ENCODE measurements at places on chromosomes 7 and 10.

GRCh38 chr7:101125989-101126650, 784 bp upstream of the SERPINE1 start:
- no peak for DNase-seq

GRCh38 chr10:132746801-132747625, 38.9 kb downstream of the NKX6-2 start:
- DNase-seq, result peak; percentile 44

GRCh38 chr10:104199567-104199966, 32.6 kb downstream of the CFAP43 start:
- no peak for DNase-seq

GRCh38 chr7:30252885-30253795, 31.3 kb upstream of the ZNRF2 start:
- DNase-seq, result peak; percentile 78

GRCh38 chr10:77223526-77224460, 413.8 kb downstream of the KCNMA1 start:
- no peak for DNase-seq

DNA sequence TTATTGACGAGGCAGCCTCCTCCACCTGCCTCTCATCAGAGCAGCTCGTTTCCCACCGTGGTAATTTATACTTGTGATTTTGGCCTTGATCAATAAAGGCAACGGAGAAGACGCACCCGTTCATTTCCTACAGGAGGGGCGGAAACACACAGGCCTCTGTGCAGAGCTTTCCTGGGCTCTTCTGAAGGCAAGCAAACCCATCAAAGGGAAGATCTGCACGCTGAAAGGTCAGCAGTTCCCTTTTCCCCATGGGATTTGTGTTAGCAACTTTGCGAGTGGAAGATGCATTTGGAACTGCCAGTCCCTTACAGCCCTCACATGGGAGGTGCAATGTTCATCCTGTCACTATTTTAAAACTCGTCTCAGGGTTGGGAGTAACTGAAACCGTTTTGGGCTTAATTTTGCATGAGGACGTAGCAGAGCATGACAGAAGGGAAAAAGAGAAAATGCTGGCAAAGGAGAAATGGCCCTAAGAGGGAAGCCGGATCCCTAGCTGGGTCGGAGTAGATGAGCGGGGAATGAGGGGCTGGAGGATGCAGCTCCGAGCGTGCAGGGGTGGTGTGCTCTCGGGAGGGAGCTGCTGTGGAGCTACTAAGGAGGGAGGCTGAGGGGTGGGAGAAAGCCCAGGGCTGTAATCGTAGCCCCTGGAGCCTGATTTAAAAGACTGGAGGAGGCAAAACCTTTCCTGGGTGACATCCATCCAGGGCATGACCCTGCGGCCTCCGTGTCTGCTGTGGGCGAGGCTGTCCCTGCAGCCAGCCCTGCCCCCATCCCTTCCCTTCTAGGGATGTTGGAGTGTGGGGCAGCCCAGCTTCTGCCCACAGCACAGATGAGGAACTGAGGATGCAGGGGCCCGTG, 111.1 kb upstream of the FAM20C start:
- DNase-seq, result no peak

DNA sequence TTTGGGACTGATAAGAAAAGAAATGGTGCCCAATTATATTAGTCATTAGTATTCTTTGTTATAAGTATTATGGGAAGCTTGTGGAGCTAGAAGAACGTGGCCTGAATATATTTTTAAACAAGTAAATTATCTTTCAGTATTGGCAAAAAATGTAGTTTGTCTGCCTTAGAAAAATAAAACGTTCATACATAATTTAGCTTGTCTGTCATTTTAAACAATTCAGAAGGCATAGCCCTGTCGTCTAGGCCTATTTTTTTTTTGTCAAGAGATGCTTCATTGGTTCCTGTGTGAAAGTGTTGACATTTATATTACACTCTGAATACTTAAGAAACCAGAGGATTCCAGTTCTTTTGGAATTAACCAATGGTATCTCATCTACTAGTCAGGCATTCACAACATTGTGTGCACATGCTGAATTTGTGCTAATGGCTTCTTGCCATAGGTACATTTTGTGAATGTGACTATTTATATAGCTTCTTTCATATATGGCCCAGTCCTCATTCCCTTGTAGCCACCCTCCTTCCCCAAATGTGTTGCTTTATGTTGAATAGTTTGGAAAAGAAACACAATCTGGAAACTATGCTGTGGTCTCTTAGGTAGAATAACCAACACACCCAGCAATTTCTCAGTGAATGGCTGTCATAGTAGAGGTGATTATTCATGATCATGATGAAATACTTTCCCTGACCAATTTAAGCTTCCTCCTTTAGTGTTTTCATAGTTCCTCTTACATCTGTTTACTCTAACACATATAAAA, 435.8 kb downstream of the EXOC4 start:
- DNase-seq, result no peak
